ENCODE measurements at places on chromosomes 11 and 22. TPM values are rescaled to one million over a fixed set of nuclear protein-coding genes. Genes with fewer than 3 reads are reported as not detected.

DNA sequence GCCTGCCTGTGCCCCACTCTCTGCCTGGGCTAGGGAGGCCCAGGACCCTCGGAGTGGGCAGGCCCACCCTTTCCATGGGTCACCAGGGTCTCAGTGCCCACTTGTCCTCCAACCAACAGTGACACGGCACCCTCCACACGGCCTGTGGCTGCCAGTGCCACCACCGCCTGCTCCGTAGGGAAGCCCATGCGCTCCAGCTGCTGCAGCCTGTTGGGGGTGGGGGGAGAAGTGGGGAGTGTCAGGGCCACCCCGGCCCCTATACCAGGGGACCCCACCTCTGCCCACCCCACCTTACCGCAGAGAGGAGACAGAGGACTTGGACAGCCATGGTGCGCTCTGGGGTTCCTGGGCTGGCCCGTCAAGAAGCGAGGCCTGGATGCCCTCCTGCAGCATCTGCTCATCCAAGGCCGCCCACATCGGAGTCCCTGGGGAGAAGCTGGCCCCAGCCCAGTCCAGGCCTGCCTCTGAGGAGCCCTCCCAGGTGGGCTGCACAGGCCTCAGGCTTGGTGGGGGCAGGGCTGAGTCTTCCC, 7.7 kb downstream of the RHBDD3 start:
- no peak for DNase-seq

DNA sequence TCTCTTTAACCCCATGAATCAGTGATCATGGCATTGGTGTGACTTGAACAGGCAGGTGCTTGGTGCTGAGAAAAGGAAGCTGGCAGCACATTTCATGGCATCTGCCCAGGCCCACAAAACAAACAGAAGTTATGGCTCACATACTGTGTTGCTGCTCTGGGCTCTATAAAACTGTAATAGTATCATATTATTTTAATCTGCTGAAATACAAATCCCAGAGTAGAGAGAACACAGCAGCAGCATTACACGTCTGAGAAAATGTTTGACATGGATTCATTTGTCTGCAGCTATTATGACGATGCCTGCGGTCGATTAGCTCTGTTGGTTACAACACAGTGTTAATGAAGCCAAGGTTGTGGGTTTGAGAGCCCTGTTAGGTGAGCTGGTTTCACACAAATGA, 80.8 kb downstream of the ALX4 start:
- DNase-seq = peak; percentile 77

DNA sequence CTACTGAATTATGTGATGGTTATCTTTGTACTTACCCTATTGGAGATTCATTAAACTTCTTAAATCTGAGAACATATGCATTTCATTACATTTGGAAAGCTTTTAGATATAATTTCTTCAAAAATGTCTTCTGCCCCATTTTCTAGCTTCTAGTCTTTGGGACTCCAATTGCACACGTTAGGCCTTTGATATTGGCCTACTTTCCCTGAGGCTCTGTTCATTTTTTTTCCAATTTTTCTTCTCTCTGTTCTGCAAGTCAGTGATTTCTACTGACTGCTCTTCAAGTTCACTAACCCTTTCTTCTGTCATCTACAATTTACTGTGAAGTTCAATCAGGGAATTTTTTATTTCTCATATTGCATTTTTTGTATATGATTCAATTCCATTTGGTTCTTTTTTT, 43.0 kb downstream of the FZD4 start:
- DNase-seq = no peak

GRCh38 chr11:117883063-117883462, 6.6 kb upstream of the FXYD6 start:
- DNase-seq = no peak

GRCh38 chr11:130472434-130472961, 24.1 kb downstream of the ADAMTS15 start:
- DNase-seq = no peak

GRCh38 chr11:1473786-1474185, 12.8 kb downstream of the MOB2 start:
- no peak for DNase-seq

GRCh38 chr11:38498721-38499120, 1900.7 kb upstream of the RAG2 start:
- DNase-seq = peak; percentile 2

- no peak for DNase-seq
Observed at GRCh38 chr11:28123151-28123581, 15.0 kb downstream of the METTL15 start.

DNA sequence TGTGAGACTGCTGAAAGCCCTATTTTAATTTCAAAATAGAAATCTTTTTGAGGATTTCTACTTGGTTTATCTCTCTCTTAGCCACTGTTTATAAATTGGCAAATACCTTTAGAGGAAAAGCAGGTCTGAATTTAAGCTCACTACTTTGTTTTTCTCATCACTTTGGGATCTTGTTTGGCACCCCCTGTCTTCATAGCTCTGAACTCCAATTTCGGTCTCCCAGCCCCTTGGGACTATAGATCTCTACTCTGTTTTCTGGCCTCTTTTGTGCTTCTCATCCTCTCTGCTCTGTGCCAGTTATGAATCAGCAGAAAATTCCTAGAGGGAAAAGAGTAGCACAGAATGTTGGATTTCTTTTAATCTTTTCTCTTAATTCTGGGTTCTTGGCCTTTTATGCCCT, 118.3 kb downstream of the CYP2R1 start:
- DNase-seq = no peak

DNA sequence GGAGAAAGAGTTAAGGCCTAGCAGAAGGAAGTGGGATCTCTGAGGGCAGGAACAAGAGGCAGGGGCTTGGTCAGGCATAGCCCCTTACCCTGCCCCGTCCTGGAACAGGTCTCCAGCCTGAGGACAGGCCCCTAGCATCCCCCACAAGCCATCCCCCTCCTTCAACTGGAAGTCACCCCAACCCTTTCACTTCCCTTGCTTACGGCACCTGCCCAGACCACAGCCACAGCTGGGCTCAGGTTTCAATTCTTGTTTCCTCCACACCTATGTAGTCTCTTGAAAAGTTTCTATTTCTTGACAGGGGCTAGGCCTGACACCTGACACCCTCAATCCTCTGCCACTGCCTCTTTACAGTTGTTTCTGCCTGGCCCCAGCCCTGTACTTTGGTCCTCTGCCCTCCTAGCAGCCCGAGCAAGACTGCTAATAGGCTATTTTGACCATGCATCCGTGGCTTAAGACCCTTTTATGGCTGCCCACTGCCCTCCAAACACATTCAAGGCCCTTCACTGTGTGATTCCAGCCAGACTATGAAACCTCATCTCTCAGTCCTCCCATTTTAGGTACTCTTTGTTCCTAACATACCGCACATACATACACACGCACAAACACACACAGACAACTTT, 10.9 kb upstream of the FCHSD2 start:
- peak; percentile 47 for DNase-seq

- DNase-seq = no peak
Observed at GRCh38 chr11:125807909-125808308, 20.0 kb downstream of the PATE3 start.

GRCh38 chr22:38309614-38310517, 7.4 kb downstream of the CSNK1E start:
- DNase-seq = no peak

- DNase-seq = no peak
Observed at GRCh38 chr11:441418-442274, at the start of gene ANO9. Gene ANO9, minus strand, starts transcription at chr11:442011. Its CDS starts 85 bp downstream, at chr11:441926.

GRCh38 chr22:29716814-29717545, 2.8 kb upstream of the CABP7 start:
- DNase-seq = peak; percentile 92

DNA sequence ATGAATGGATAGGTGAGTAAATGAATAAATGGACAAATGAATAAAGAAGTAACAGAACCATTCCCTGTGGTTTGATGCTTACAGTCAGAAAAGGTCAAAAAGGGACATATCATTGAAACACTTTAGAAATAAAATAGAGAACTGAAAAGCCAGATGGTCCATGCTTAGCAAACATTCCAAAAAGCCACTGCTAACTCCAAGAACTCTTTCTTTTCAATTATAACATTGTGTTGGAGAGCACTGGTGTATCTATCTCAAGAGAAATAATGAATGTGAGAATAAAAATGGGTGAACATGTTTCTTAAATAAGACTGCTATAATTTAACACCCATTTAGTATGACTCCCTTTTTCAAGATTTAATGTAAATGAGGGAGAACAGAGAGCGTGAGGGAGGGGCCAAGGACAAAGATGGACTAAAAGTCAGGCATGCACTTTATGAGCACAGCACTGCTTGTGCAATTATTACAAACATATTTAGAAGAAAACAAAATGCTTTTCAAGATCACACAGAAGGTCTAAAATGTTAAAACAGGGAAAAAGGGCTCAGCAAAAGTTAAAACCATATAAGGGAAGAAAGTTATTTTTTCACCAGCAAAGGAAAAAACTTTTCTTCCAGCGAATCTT, 224.3 kb upstream of the PITPNB start:
- no peak for DNase-seq

GRAP2 gene
- total RNA-seq = 2.8 TPM

OR10A5 gene
- total RNA-seq = not detected

TMPRSS6 gene
- not detected for total RNA-seq

OR5P2 gene
- not detected for total RNA-seq

BTBD18 gene
- total RNA-seq = not detected

POTEH gene
- not detected for total RNA-seq

SCUBE1 gene
- 0.41 TPM for total RNA-seq

NCF4 gene
- 5.7 TPM for total RNA-seq

SLC35E4 gene
- 3.1 TPM for total RNA-seq

MPEG1 gene
- total RNA-seq = 7.5 TPM

SLC1A2 gene
- 2.2 TPM for total RNA-seq

CLDN5 gene
- total RNA-seq = 147 TPM

Measured in tongue (tissue), 3 donors.